ENCODE measurements at places on chromosomes 6 and 20.

DNA sequence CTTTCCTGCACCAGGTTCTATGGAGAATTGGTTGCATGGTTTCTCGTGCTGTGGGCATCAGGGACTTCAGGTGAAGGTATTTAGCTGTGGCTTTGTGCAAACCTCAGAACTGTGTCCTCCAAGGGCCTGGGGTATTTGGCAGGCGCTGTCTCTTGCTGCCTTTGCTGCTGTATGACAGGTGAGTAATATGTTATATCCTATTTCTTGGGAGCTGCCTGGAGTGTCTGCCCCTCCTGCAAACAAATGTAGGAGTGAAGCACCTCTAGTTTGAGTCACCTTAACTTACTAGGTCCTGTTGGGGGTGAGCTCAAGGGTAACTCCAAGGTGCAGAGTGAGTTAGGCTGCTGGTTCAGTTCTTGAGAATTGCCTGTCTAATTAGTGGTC is 177.7 kb upstream of the RNF24 start:
- no peak for DNase-seq

DNA sequence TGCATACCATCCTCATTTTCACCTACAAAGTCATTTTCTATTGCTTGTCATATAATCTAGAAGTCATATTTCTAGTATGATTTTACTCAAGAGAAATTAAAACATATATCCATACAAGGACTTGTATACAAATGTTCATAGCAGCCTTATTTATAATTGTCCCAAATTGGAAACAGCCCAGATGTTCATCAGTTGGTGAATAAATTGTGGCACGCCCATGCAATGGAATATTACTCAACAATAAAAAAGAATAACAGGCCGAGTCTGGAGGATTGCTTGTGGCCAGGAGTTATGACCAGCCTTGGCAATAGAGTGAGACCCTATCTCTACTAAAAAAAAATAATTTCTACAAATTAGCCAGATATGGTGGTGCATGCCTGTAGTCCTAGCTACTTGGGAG is 28.8 kb downstream of the C6orf163 start:
- DNase-seq, result no peak

GRCh38 chr6:52515219-52515960 is 61.5 kb downstream of the TRAM2 start:
- no peak for DNase-seq

DNA sequence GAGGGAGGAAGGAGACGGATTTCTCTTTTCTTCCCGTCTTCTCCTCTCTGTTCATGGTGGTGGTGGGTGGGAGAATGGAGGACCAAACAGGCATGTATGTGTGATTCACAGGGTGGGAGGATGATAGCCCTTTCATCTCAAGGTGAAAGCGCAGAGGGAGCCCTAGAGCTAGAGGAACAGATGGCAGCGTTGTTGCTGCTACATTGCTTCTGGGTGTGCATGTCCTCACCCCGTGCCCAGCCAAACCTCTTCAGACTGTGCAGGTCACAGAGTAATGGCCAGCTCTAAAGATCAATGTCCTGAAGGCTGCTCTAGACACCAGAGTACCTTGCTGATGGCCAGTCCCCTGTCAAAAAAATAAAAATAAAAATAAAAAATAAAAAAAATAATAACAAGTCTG is 301.8 kb downstream of the TBC1D7 start:
- no peak for DNase-seq

GRCh38 chr6:168473197-168473596 is 32.2 kb downstream of the SMOC2 start:
- no peak for DNase-seq

DNA sequence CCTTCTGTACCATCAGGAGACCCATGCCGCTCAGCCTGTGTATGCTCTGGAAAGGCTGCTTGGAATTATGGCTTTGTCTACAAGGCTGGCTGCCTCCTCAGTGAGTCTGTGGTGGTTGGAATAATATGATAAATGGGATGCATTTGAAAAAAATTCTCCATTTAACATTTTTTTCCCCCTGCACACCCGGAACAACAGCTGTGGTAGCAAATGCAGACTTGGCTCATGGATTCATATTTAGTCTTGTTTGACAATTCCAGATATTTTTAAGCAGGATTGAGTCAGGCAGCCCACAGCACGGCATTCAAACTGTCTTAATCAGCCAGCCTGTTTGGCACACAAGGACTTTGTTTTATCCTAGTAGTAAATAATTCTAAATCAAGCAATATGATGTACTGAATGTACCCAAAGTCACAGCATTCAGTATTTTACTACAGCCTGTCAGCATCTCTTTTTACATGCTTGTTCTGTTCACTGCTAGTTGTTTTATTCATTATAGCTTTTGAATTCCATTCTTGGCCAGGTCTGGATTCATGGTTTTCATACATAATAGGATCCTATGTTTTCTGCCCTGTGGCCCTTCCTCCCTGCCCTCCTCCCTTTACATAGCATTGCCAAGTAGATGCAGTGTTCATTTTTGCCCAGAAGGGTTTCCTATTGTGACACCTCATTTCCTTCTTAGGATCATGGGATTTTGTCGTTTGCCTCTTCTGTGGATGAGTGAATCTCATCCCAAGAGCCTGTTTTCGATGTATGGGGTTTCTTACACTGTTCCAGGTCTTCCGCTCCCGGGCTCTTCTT is 68.1 kb downstream of the LRRC1 start:
- DNase-seq, result no peak

DNA sequence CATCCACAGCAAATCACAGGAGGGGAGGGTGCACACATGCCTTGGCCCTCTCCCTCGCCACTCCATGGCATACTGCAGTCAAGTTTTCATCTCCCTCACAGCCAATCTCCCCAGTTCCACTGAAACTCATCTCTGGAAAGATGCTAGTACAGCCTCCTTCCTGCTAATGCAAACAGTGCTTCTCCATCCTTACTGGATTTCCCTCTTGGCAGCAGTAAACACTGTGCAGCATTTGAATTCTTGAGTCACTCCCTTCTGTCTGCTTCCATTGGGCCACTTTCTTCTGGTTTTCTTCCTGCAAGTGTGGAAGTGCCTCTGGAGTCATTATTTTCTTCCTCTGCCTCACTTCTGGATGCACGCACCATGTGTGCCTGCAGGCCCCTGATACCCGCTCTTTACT is 460.3 kb downstream of the QKI start:
- no peak for DNase-seq
